ENCODE measurements at places on chromosomes 12 and 14.

DNA sequence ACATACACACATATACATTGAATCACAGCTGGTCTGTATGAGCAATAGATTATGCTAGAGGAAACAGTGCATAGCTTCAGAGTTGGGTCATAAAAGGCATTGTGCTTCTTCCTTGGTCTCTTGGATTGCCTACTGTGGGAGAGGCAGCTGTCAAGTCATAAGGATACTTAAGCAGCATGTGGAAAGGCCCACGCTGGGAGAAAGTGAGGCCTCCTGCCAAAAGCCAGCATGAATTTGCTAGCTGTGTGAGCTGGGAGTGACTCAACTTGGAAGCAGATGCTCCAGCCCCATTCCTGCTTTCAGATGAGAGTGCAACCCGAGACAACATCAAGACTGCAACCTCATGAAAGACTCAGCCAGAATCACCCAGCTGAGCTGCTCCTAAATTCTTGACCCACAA is 311.9 kb upstream of the TBX3 start:
- no peak for DNase-seq

DNA sequence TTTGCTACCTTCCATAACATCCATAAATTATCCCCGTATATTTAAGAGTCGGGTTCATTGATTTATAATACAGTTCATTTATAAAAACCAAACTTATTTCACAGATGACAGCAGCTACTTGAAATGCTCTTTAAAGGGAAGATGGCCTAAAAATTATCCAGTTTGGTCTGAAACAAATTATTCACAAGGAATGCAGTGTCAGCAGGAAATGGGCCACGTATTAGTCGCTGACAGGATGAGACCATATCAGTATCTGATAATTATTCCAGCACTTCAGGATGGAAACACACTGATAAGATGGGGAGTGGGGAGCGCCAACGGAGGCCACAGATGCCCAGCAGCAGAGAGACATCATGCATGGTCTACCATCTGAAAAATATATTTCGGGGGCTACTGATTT is 60.5 kb upstream of the TMEM132D start:
- DNase-seq: no peak

DNA sequence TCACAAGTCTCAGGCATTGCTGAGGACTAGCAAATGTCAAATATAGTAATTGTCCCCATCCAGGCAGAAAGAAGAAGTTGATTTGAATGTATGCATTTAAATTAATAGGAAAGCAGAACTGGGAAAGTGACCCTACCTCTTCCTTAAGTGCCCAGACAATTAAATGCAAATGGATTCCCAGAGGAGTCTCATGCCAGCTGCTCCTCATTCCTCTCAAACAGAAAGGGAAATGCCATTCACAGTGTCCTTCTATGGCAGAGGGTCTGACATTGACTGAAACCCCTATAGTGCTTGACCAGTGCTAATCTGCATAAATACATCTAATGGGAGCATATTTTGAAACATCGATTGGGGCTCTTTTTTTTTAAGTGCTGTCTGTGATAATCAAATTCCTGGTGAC is 292.4 kb upstream of the SEL1L start:
- DNase-seq: no peak

- no peak for DNase-seq
These were observed 1212.9 kb downstream of the BCL11B start for GRCh38 chr14:98059106-98059505.

Data from SHP77 (cell line).